Daoy (cell line): ENCODE measurements at places on chromosomes 1 and 21. TPM values are rescaled to one million over a fixed set of nuclear protein-coding genes. Genes with fewer than 3 reads are reported as not detected.

The SUSD4 gene
- 26.9 and 29.0 TPM in 2 replicates for total RNA-seq

The ARHGAP30 gene
- total RNA-seq = 0.11 TPM in 1 of 2 replicates, not detected in the other

GRCh38 chr1:222736972-222737371 is at the start of gene FAM177B:
TSS of gene FAM177B (plus strand) at chr1:222737202. CDS start at chr1:222746546, 9,344 bp downstream.
- DNase-seq = no peak

- peak; percentile 49 for DNase-seq
Observed at GRCh38 chr1:7555391-7556185, 215.5 kb upstream of the VAMP3 start.

DNA sequence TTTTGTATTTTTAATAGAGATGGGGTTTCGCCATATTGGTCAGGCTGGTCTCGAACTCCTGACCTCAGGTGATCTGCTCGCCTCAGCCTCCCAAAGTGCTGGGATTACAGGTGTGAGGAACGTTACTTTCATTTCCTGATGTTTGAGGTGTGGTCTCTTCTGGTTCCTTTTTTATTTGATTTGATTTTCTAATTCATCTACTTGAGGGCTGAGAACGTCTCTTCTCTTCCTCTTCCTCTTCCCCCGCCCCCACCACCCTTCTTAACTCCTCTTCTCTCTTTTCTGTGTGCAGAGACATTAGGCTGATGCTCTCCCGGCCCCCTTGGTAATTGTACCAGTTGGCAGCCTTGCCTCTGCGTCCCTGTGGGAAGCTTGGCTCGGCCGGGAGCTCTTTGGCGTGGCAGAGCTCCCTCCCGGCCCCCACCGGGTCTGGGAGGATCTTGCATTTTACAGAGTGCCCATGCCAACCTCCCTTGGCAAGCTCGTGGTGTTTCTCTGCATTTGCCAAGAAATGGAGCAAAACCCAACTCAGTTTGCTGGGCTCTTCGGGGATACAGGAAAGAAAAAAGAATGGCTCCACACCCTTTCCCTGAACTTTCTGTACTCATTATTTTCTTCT is 19.9 kb downstream of the CRYAA start:
- no peak for DNase-seq

- no peak for DNase-seq
Observed at GRCh38 chr1:91737650-91738049, 148.3 kb downstream of the TGFBR3 start.

- no peak for DNase-seq
Observed at GRCh38 chr1:217929213-217929885, 298.2 kb downstream of the SPATA17 start.

GRCh38 chr1:192445839-192446489 is 129.2 kb downstream of the RGS21 start:
- DNase-seq = peak; percentile 38
